ENCODE measurements at places on chromosomes 5 and 9.

DNA sequence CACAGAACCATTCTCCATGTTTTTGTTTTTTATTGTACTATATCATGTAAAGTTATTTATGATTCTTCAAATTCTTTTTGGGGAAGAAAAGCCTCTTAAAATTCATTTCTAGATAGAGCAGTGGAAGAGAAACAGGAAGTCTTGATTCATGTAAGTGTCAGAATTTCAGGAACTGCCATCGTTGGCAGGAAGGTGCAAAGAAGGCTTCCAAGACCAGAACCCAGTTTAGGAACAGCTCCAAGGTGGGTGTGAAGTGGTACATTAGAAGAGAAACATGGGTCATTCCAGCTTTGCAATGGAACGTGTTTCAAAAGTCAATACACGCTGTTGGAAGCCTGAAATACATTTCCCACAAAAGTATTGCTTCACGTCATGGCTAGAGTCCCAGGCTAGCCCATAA lies 14.8 kb downstream of the SAXO1 start:
- no peak for DNase-seq

DNA sequence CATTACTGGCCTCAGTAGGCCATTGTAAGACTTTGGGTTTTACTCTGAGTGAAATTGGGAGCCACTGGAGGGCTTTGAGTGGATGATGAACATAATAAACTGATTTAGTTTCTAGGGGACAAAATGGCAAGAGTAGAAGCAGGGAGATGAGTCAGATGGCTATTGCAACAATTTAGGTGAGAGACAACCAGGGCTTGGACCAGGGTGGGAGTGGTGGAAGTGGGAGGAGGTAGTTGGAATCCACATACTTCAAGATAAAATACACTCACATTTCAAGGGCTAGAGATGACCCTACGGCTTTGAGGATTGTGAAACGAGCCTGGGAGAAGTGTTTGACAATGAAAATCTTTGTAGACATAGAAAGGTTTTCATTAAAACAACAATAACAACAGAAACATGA lies 136.3 kb downstream of the ACTBL2 start:
- no peak for DNase-seq

DNA sequence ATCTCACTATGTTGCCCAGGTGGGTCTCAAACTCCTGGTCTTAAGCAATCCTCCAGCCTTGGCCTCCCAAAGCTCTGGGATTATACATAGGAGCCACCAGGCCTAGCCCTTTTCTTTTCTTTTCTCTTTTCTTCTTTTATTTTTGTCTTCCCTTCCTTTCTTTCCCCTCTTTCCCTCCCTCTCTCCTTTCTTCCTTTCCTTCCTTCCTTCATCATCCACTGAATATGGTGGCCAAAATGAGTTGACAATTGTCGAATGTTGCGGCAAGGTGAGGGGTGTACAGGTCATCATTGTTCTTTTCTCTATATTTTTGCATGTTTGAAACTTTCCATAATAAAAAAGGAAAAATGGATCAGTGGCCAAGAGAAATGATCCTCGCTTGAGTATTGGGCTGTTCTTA lies 32.1 kb upstream of the BASP1 start:
- DNase-seq = no peak

- no peak for DNase-seq
Measured at GRCh38 chr5:84480873-84481637, 96.4 kb upstream of the EDIL3 start.

- DNase-seq = no peak
Measured at GRCh38 chr5:181182651-181183050, 22.3 kb downstream of the TRIM7 start.

DNA sequence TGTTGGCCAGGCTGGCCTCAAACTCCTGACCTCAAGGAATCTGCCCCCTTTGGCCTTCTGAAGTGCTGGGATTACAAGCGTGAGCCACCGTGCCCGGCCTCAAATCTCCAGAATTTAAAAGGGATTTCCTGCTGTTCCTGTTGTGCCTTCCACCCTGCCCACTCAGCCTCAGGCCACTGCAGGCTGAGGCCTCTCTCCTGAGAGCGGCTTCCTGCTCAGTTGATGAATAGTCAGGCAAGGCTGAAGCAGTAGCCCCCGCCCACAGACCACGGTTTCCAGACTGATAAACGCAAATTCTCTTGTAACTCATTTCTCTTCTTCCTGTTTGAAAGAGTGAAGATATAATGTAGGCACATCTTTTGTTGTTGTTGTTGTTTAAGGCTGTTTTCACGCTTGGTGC lies 127.0 kb upstream of the PLCXD3 start:
- no peak for DNase-seq

DNA sequence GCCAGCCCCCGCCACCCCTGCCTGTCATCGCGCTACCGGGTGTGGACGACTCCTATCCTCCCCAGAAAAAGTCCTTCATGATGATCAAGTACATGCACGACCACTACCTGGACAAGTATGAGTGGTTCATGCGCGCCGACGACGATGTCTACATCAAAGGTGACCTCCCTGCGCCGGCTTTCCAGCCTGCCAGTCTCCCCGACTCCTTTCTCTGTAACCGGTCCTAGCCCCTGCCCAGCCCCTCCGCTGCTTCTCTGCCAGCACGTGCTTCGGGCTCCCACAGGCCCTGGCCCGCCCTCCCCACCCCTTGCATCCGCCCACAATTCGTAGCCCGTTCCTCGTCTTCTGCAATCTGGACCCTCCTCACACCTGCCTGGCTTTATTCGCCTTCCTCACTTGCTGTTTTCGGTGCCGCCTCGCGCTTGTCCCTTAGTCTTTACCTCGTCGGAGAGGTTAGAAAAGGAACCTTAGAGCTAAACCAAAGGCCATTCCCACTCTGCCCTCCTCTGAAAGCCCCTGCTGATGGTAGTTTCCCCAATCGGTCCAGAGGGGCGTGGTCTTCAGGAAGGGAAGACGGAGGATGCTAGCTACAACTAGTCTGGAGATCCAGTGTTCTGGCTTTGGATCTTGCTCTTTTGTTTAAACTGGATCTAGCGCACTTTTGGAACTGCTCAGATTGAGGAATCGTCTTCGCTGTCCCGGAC lies 1.4 kb downstream of the CHSY3 start:
- no peak for DNase-seq

GRCh38 chr9:89372230-89372816 lies 54.0 kb downstream of the SECISBP2 start:
- DNase-seq = no peak
